Astrocyte (in vitro differentiated cells and primary cell): ENCODE measurements at places on chromosomes 13 and 19. TPM values are rescaled to one million over a fixed set of nuclear protein-coding genes. Genes with fewer than 3 reads are reported as not detected.

DNA sequence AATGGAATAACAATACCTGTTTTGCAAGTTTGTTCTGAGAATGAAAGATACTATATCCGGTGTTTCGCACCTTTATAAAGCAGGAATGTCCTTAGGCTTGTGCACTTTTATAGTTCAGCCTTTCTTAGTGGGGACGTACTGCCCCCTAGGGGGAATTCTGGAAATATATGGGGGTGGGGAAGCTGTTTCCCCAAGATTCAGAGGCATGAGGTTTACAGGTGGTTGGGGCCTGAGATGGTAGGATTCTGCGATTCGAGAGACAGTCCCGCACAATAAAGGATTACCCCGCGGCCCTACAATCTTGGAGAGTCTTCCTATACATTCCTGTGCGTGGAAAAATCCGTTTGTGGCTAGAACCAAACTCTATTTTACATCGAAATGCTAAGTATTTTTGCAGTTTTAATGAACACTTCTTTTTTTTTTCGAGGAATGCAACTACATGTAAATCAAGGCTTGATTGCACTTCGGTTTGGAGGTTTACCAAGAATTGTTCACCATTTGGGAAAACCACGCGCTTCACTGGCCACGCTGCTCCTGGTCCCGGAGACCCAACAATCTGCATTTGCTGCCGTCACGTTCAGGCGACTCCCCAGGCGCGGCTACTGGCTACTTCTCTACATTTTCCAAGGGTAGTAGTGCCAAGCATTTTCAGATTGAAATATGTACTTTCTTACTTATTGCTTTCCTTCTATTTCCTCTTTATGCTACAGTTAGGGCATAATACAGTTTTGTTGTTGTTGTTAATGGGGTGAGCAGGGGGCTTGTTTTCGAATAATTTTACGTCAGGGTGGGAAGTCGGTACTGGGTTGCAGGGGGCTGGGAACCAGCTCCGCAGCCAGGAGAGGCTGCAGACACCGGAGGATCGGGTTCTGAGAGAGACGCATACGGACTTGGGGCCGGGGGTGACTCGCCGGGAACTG lies 830 bp downstream of the NEK5 start:
- peaks cover 15% of the 10 kb centered on the region for H3K36me3 ChIP-seq
- H3K27me3 ChIP-seq = no peaks in the 10 kb centered on the region
- DNase-seq = peak; percentile 62
- H3K27ac ChIP-seq = no peak overlapping the region
- H3K4me3 ChIP-seq = peak overlapping the region; percentile 57

The SIGLEC5 gene
- not detected in 2 replicates for total RNA-seq

DNA sequence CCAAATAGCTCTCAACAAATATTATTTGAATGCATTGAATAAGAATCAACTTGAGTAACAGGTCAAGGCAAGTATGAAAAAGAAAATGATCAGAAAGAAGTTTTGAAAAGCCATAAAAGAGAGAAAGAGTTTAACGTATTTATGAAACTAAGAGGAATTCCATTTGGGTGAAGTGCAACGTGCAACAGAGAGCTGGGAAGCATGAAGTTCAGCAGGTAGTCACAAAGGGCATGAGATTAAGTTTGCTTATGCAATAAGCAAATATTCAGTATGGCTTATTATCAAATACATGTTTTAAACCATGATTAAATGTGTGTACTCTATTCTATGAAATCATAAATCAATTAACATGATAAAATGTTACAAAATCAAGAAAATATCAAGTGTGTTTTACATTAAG lies 62.7 kb upstream of the PCDH17 start:
- no peaks in the 10 kb centered on the region for H3K4me1 ChIP-seq
- no peaks in the 10 kb centered on the region for H3K27me3 ChIP-seq
- H3K36me3 ChIP-seq = no peaks in the 10 kb centered on the region
- H3K4me3 ChIP-seq = no peak overlapping the region

The RINL gene
- total RNA-seq = 0.91 and 1.3 TPM in 2 replicates

The COX7A1 gene
- total RNA-seq = 0.64 TPM in 1 of 2 replicates, not detected in the other

The RFPL4A gene
- total RNA-seq = 0.43 TPM in 1 of 2 replicates, not detected in the other

DNA sequence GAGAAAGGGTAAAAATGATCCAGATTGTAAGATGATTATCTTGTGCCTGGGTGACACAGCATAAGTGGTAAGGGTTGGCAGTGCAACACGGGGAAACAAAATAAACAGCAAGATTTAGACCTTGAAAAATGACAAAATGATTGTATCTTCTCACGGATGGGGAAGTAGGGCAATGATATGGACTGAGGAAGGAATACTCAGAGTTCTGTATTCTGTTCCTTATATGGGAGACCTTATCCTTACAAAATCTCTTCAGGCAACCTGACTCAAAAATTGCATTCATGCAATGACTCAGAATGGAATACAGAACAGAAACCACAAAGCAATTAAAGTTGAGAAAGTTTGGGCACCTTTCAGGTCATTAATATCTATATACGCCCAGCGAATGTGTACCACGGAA lies 149.0 kb downstream of the HS6ST3 start:
- no peaks in the 10 kb centered on the region for H3K4me1 ChIP-seq
- no peak overlapping the region for H3K27ac ChIP-seq
- DNase-seq = peak; percentile 64
- H3K27me3 ChIP-seq = no peaks in the 10 kb centered on the region
- H3K36me3 ChIP-seq = no peaks in the 10 kb centered on the region

DNA sequence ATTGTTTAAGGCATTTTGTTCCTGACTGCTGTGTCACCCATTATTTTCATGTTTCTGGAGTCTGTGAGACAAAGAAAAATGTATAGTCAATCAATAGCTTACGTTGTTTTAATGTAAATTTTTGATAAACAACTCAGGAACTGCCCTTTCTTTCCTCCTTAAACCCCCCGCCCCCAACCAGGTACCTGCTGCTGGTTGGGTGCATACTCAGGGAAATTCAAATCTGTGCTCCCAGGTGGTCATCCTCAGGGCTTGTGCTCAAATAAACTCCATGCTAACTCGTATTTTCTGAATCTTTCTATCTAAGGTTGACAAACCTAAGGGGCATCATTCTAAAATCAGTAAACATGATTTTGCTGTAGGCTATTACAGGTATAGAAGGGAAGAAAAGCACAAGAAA lies 4.1 kb upstream of the CDC16 start:
- H3K36me3 ChIP-seq = no peaks in the 10 kb centered on the region
- peaks cover 15% of the 10 kb centered on the region for H3K27me3 ChIP-seq
- no peak overlapping the region for H3K4me3 ChIP-seq
- no peak overlapping the region for H3K27ac ChIP-seq
- DNase-seq = no peak
